ENCODE measurements at places on chromosomes 3 and 15.
A peak's percentile ranks its signal among the peaks of the same experiment; 100 is the strongest.

- peak; percentile 44 for DNase-seq
These were observed 112.7 kb downstream of the RAB11A start for GRCh38 chr15:65981837-65982626.

DNA sequence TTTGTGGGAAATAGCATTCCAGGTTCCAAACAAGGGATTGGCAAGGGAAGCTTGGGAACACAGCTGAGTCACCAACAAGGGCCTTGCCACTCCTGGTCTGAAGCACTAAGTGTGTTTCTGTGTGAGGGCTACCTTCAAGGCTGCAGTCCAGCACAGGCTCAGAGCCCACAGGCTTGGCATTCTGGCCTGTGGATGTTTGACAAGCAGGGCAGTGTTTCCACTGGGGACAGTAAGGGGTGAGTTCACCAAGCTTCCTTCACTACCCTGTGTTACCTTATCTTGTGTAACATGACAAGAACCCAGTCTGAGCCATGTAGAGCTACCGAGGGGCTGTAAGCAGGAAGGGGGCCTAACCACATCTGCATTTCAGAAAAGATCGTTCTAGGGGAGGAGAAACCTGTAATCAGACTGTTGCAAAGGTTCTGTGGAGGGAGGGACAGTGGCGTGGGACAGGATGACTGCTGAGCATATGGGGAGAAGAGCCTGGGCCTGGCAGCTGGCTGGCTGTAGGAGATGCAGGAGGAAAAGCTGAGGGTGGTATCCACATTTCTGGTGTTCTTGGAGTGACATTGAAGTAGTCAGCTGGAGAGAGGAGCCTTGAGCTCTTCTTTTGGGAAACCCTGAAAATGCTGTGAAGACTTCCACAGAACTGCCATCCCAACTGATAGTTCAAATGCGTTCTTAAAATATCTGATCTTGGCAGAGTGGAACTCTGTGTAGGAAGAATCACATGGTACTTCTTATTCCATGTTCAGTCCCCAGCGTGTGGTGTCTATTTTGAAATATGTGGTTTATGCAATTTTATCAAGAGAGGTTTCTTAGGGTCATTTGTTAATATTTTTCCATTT, 61.3 kb downstream of the CTDSPL start:
- no peak for DNase-seq

DNA sequence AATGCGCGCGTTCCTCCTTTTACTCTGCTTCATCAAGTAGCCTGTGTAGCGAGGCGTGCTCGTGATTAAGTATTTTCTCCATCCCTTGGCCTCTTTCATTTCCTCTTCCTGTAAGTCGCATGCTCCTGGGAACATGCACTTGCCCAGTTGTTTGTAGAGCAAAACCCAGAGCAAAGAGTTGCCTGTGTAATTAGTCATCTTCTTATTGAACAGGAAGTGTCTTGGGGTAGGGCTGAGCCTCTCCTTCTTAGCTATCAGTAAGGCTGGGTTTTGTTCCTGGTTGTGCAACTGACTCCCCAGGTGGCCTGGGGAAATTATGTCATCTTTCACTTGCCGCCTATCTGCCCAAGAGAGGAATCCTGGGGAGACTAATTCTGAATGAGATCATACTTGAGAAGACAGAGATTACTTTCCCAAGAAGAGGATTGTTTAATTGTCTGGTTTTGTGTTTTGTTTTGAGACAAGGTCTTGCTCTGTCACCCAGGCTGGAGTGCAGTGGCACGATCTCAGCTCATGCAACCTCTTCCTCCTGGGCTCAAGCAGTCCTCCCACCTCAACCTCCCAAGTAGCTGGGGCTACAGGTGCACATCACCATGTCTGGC, 14.9 kb downstream of the LIPH start:
- DNase-seq = peak; percentile 74

DNA sequence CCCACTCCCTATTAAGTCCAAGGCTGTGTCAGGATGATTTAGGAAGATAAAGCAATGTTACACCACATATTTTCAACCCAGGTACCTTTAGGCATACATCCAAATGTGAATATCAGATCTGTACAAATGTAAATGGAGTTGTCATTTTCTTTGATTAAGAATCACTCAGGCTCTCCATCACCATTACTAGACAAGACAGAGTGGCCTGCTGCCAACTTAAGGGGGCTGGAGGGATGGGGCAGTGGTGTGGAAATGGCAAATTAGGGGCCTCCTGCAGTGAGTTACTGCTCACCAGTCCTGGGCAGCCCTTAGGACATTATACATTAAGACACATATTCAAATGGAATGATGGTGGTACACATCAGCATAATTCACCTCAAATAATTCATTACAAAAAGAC, 211.0 kb downstream of the TNIK start:
- DNase-seq = no peak

GRCh38 chr15:38164507-38164906, 88.1 kb upstream of the SPRED1 start:
- DNase-seq = no peak

- DNase-seq = peak; percentile 62
These were observed 92.0 kb downstream of the SNRK start for GRCh38 chr3:43378066-43378935.

DNA sequence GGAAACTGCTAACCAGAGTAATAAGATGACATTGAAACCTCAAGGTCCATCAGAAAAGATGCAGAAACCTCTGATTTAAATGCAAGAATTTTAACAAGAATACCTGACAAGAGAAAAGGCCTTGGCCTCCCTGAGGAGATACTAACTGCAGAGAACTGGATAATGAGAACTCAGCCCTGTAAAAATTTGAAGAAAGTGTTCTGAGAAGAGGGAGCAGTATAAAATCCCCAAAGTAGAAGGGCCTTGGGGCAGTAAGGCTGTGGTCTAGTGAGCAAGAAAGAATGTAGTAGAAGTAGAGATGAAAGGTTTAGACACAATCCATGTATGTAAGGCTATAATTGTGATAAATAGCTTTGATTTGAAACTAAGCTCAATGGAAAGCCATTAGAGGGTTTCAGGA, 394.1 kb downstream of the ZBBX start:
- DNase-seq = no peak
